ENCODE measurements at places on chromosomes 1 and 21.
A peak's percentile ranks its signal among the peaks of the same experiment; 100 is the strongest.

DNA sequence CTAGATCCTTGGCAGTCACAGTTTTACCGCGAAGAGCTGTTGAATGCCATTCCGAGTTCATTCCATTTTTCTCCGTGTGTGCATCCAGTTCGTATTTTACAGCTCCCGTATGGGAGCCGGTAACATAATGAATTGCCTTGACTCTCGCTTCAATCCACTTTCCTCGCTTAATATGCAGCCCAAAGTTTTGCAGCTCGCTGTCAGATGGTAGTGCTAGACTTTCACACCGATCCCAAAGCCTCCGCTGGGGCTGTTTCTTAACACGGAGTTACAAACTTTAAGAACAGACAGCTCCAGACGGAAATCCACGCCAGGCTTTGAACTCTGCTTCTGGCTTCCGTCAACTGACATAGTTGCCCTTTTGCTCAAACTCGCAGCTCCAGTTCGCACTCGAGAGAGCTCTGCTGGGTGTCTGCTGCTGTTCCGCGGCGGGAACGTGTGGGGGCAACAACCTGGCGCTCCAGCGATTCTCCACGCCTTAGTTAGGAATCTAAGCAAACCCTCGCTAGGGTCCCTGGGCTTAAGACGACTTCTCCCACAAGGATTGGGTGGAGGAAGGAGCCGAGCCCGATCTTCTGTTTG is 3.5 kb upstream of the ARID1A start:
- peak; percentile 88 for DNase-seq

GRCh38 chr1:100706296-100706695 is 13.2 kb upstream of the VCAM1 start:
- DNase-seq = no peak

GRCh38 chr21:41808094-41808493 is 41.2 kb upstream of the RIPK4 start:
- DNase-seq = no peak

GRCh38 chr1:109500941-109501381 is 7.1 kb downstream of the CYB561D1 start:
- no peak for DNase-seq

DNA sequence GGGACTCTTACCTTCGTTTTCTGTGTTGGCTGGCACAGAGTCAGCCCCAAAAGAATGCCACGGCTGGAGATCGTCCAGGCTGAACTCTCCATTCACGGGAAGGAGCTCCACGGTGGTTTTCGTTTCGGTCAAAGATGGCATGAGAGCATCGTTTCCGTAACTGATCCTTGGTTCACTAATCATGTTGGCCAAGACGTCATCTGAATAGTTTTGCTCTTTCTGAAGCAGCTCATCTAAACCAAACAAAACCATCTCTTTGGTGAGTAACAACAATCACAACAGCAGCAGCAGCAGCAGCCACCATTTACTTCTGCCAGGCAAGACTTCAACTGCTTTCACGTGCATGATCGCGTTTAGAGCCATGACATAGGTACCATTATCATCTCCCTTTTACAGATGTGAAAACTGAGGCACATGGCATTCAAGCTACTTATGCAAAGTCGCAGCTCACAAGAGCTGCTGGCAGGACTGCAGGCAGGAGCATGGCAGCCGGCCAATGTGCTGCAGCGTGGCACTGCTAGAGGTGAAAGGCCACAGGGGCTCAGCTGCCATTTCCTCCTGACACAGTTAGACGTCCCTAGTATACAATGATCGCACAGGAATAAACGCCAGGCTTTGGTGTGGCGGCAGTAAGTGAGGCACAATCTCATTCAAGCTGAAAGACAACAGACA is 177.1 kb downstream of the GABPA start:
- DNase-seq = peak; percentile 71

DNA sequence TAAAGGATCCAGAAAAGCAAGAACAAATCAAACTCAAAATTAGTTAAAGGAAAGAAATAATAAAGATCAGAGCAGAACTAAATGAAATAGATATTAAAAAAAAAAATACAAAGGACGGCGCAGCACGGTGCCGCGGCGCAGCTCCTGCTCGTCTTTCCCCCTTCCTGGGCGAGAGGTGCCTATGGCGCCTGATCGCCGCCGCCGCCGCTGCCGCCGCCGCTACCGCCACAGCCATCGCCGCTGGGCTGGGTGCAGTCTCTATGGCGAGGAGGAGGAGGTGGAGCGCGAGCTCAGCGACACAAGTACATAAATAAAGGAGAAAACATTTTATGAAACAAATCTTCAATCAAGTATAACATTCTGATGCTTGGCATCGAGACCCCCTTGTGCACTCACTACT is 77.6 kb upstream of the VANGL1 start:
- no peak for DNase-seq

All from Ammon's horn (tissue), 1 donor.